H9 (cell line): ENCODE measurements at places on chromosomes 1 and 21.
A peak's percentile ranks its signal among the peaks of the same experiment; 100 is the strongest.

DNA sequence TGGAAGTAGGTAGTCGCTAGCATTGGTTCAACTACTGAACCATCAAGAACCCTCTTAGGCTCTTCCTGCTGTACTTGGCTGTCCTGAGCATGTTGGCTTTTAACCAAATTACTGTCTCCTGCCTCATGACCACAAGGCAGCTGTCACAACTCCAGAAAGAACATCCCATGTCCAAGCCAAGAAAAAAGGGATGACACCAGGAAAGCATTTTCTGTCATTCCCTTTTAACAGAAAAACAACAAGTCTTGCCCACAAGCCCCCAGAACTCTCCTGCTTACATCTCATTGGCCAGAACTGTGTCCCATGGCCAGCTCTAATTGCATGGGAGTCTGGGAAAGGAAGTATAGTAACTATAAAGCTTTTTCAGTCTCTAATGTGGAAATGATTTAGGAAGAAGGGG lies 2.4 kb upstream of the RNU5D-1 start:
- no peak for DNase-seq

GRCh38 chr1:55209247-55209646 lies 5.9 kb downstream of the USP24 start:
- no peak for DNase-seq

DNA sequence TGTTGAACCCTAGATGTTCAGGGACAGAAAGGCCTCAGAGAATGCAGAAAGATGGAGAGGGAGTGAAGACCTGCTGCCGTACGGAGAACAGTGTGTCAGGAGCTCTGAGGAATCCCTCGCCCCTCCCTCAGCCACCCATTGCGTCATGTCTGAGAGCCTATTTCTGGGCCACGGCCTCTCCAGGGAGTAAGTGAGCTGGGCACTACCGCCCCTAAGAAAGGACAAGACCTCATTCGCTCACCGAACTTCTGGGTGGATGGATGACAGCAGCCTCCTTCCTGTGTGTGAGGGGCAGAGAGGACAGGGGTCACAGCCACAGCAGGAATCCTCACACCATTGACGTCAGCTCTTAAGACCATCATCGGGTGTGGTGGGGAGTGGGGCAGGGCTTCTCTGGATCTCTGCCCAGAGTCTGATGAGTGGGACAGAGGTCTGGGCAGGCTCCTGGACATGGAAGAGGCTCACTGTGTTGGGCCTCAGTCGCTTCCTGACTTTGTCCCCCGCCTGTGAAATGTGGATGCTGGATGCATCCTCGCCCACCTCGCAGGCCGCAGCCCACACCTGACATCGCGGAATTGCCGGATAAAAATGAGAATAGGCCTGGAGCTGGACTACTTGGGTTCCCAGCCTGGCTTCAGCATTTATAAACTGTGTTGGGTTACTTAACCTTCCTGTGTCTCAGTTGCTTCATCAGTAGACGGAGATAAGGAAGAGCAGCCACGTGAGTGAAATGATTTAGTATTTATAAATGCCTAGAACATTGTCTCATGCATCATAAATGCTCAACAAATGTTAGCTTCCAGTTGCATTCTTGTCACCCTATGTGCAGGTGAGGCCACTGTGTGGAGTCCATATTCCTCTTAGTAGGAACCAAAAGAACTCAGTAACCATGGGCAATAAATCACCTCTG lies 238.6 kb downstream of the TRABD2B start:
- DNase-seq, result peak; percentile 17

GRCh38 chr1:164155347-164155746 lies 403.6 kb upstream of the PBX1 start:
- no peak for DNase-seq
